AML-193 (cell line): ENCODE measurements at places on chromosomes 4 and X.

DNA sequence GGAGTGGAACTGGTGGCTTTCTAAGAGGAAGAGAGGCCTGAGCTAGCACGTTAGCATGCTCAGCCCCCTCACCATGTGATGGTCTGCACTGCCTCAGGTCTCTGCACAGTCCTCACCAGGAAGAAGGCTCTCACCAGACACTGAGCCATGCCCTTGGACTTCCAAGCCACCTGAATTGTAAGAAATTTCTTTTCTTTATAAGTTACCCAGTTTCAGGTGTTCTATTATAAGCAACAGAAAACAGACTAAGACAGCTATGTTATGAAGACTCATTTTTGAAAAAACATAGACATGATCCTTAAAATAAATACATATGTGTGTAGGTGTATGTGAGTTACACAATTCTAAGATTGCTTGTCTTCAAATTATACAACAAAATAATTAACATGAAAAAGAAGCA is 74.7 kb downstream of the CEP44 start:
- no peak for DNase-seq

DNA sequence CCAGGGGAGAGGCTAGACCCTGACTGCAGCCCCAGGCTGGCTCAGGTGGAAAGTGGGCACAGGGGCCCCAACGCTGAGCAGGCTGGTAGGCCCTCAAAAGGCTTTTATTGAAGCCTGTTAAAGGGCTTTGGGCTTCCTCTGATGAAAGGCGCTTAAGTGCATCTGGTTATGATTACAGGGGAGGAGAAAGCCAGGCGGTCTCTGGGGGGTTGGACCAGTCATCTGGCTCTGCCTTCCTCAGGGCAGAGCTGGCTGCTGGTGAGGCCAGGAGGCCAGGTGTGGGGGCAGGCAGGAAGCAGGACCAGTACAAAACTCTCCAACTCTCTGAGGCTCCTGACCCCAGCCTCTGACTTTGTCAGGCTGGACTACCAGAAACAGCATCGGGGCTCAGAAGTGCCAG is 68.8 kb upstream of the BCOR start:
- DNase-seq: no peak

GRCh38 chr4:1104647-1105046 is 8.7 kb downstream of the RNF212 start:
- no peak for DNase-seq

GRCh38 chrX:133918361-133918771 is 67.0 kb downstream of the GPC3 start:
- DNase-seq: no peak

DNA sequence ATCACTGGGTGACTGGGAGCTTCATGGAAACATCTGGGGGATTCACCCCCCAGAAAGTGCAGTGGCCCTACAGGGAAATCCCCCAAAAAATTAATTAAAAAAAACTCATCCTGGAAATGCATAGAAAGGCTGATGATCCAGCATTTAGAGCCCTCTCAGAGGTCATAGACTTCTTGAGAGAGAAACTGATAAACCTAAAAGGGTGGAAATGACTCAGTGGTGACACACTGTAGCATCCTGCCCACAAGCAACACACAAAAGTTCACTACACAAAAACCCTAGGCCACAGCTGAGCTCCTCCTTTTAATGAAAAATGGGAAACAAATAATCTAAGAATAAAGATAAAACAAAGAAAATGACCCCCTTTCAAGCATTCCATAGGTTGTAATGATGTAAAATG is 911.5 kb downstream of the GLUD2 start:
- no peak for DNase-seq

DNA sequence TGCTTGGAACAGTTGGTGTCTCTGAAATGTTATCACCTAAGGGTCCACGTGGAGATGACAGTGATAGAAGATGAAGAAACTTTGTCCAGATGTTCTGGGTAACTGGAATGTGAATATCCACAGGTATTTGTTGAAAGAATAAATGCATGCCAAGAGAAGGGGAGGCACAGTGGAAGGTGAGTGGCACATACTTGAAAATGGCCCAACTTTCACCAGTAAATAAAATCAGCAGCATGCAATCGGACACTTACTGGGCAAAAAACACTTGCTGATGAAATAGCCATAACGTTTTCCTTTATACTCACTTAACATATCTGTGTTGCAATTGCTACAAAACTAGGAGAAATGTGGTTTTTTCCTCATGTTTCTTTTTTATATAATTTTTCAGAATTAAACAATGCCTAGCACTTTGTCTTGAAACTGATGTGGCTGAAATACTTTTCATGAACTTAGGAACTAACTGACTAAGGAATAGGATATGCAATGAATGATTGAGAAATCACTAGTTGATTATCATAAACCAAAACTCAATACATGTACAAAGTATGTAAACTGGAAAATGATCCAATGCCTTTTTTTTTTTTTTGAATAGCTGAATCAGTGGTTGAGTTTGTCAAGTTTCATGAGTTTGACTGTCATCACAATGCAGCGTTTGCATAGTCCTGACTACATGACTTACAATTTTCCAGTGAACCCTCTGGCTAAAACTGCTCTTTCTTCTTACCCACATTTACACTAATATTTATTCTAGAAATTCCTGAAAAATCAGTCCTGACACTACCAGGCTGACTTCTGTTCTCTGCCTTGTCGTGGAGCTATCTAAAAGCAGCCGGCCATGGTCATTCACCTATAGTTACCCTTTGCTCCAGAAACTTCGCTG is 127.4 kb downstream of the CPE start:
- DNase-seq: no peak

GRCh38 chrX:129629837-129630236 is 24.9 kb downstream of the APLN start:
- DNase-seq: no peak

GRCh38 chr4:158849681-158850080 is 80.9 kb downstream of the FNIP2 start:
- no peak for DNase-seq

- DNase-seq: peak; percentile 19
These were observed 14.2 kb downstream of the ELOVL6 start for GRCh38 chr4:110184140-110184790.

- DNase-seq: no peak
These were observed 186.9 kb downstream of the GPAT3 start for GRCh38 chr4:83722730-83723269.

DNA sequence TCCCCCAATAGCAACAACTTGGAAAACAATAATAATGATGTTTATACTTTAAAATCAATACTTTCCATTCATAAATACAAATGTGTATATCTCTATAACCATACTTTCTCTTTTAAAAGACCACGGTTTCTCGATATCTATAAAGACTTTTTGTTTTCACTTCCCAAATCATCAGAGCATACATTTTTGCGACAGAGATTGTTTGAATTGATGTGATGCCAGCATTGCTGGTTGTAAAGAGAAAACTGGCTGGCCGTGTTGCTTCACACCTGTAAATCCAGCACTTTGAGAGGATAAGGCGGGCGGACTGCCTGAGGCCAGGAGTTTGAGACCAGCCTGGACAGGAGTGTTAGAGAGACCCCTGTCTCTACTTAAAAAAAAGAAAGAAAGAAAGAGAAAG is 77.6 kb upstream of the ZNF518B start:
- no peak for DNase-seq

GRCh38 chr4:25817059-25817681 is 45.6 kb downstream of the SEL1L3 start:
- no peak for DNase-seq

- DNase-seq: no peak
These were observed 2.9 kb downstream of the LAMTOR3 start for GRCh38 chr4:99891351-99891750.

- no peak for DNase-seq
These were observed 3.4 kb downstream of the AKAP14 start for GRCh38 chrX:119899125-119899524.

GRCh38 chrX:87805829-87806490 is 288.4 kb downstream of the KLHL4 start:
- no peak for DNase-seq

GRCh38 chr4:126405369-126405982 is 1090.7 kb downstream of the FAT4 start:
- DNase-seq: no peak

- no peak for DNase-seq
These were observed 656.0 kb upstream of the HS3ST1 start for GRCh38 chr4:12084690-12085089.

- no peak for DNase-seq
These were observed 198.2 kb upstream of the LDB2 start for GRCh38 chr4:17096692-17097091.

DNA sequence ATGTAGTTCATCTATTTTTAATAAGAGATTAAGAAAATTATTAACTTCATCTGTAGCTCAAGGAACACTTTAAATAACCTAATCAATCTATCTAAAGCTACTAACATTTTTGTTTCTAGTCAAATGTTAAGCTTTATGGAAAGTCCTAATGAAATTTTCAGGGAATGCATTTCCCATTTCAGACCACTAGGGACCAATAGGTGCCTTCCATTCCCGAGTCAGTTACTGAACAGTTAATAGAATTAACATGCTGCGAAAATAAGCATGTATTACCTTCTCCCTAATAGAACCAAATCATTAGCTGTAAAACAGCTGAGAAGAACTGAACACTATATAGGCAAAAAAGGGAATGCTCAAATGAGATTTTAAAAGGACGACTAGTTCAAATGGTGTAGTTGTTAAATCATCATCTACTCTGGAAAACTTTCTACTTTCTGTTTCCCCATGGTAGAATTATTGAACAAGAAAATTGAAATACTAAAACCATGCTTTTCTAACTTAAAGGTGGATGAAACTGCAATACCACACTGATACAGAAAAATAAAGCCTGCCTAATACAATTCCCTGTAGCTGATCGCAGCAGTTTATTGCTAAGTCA is 22.5 kb downstream of the STX18 start:
- no peak for DNase-seq

- no peak for DNase-seq
These were observed 9.4 kb upstream of the RHOH start for GRCh38 chr4:40187386-40187906.

GRCh38 chrX:31293409-31293808 is 221.6 kb upstream of the FTHL17 start:
- no peak for DNase-seq

DNA sequence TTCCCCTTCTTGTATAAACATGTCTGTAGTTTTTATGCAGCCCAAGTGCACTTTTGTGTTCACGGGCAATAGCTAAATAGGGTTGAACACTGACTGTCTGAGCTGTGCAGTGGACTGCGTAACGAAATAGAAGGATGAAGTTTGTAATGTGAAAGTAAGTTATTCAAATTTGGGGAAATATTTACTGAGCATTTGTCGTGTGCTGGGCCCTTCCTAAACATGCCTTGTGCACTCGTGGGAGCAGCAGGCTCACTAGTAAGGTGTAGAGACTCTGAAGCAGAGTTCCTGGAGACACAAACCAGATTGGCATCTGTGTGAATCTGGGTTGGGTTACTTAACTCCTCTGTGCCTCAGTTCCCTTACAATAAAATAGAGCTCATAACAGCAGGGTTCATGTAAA is 51.7 kb upstream of the C1QTNF7 start:
- DNase-seq: no peak
